ENCODE measurements at places on chromosomes 1 and 21. TPM values are rescaled to one million over a fixed set of nuclear protein-coding genes. Genes with fewer than 3 reads are reported as not detected.

NFIA gene
- total RNA-seq, result 4.0 TPM

CYYR1 gene
- not detected for total RNA-seq

ANKRD45 gene
- 0.14 TPM for total RNA-seq

RAB25 gene
- not detected for total RNA-seq

KDF1 gene
- not detected for total RNA-seq

NR0B2 gene
- total RNA-seq, result not detected

ELAPOR1 gene
- 0.74 TPM for total RNA-seq
